Left lung (tissue), 14 donors: ENCODE measurements at places on chromosomes 13 and 19. TPM values are rescaled to one million over a fixed set of nuclear protein-coding genes. Genes with fewer than 3 reads are reported as not detected.

The ZNF541 gene
- polyA plus RNA-seq = 0.17 TPM

The ZFR2 gene
- polyA plus RNA-seq = 0.18 TPM

- no peak for DNase-seq
Measured at GRCh38 chr13:85381082-85381481, 418.1 kb downstream of the SLITRK6 start.

- DNase-seq = no peak
Measured at GRCh38 chr13:51311957-51312520, 27.5 kb upstream of the SERPINE3 start.

- no peak for DNase-seq
Measured at GRCh38 chr13:106814463-106814862, 246.5 kb upstream of the ARGLU1 start.

- DNase-seq = no peak
Measured at GRCh38 chr13:24502533-24503378, 9.8 kb downstream of the PARP4 start.
